ENCODE measurements at places on chromosomes 5 and 9. TPM values are rescaled to one million over a fixed set of nuclear protein-coding genes. Genes with fewer than 3 reads are reported as not detected.
A peak's percentile ranks its signal among the peaks of the same experiment; 100 is the strongest.

The CSF1R gene
- total RNA-seq = 0.44 TPM

DNA sequence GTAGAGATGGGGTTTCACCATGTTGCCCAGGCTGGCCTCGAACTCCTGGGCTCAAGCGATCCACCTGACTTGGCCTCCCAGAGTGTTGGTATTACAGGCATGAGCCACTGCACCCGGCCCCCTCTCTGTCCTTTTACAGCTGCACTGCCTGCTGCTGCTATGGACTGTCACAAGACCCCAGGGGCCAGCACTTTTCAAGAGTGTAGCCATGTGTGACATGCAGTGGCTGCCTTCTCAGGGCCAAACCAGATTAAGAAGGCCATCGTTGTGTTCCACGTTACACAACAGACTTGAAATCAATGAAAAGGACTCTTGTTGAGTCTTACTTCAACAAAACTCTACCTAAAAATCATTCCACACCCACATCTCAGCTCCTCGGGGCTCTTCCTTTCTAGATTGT is 78.9 kb upstream of the ICE1 start:
- H3K36me3 ChIP-seq = no peaks in the 10 kb centered on the region
- no peak for DNase-seq
- no peak overlapping the region for H3K4me3 ChIP-seq
- no peaks in the 10 kb centered on the region for H3K27me3 ChIP-seq
- H3K27ac ChIP-seq = no peak overlapping the region
- H3K4me1 ChIP-seq = no peaks in the 10 kb centered on the region

DNA sequence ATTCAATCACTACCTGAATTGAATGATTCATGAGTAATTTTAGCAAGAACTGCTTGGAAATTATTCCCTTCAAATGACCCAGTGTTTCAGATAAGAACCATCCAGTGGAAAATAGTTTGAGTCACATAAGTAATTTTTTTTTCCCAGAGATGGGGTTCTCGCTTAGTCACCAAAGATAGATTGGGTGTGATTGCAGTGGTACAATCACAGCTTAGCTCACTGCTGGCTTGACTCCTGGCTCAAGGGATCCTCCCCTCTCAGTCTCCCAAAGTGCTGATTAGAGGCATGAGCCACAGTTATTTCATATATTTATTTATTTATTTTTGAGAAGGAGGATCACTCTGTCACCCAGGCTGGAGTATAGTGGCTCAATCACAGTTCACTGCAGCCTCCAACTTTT is 574.5 kb upstream of the ARRDC3 start:
- no peak for DNase-seq
- no peaks in the 10 kb centered on the region for H3K27me3 ChIP-seq
- no peaks in the 10 kb centered on the region for H3K4me1 ChIP-seq
- no peaks in the 10 kb centered on the region for H3K36me3 ChIP-seq
- no peak overlapping the region for H3K4me3 ChIP-seq

- H3K4me1 ChIP-seq = peaks cover 65% of the 10 kb centered on the region
- peak overlapping the region; percentile 80 for H3K27ac ChIP-seq
- peak overlapping the region; percentile 24 for H3K4me3 ChIP-seq
- no peak for DNase-seq
Measured at GRCh38 chr5:65061974-65062353, 293.2 kb downstream of the CWC27 start.

GRCh38 chr5:142821733-142822487 is 51.7 kb downstream of the ARHGAP26 start:
- no peaks in the 10 kb centered on the region for H3K36me3 ChIP-seq
- peaks cover 5% of the 10 kb centered on the region for H3K4me1 ChIP-seq
- no peak overlapping the region for H3K4me3 ChIP-seq
- H3K27me3 ChIP-seq = no peaks in the 10 kb centered on the region
- no peak for DNase-seq
- no peak overlapping the region for H3K27ac ChIP-seq

GRCh38 chr5:94196953-94197352 is 421.5 kb downstream of the KIAA0825 start:
- no peak overlapping the region for H3K27ac ChIP-seq
- peaks cover 5% of the 10 kb centered on the region for H3K27me3 ChIP-seq
- no peak overlapping the region for H3K4me3 ChIP-seq

GRCh38 chr5:147860641-147861025 is 17.9 kb upstream of the SCGB3A2 start:
- H3K27me3 ChIP-seq = no peaks in the 10 kb centered on the region
- H3K36me3 ChIP-seq = no peaks in the 10 kb centered on the region
- H3K4me3 ChIP-seq = no peak overlapping the region
- no peak for DNase-seq
- H3K4me1 ChIP-seq = no peaks in the 10 kb centered on the region

DNA sequence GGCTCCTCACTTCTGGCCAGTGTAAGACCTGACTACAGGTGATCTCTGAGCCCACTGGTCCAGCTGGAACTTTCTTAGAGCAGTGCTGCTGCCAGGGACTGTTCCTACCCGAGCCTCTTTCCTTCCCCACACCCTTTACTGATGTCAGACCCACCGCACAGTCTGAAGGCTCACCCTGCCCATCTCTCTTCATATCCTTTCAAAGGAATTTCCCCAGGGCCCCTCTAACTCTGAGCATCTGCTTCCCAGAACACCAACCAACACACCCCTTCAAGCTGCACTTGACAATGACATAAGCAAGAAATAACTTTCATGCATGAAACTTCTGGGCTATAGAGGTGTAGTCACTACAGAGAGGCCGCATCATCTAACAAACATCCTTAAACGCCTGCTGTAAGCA is 119.6 kb downstream of the GABBR2 start:
- no peak overlapping the region for H3K27ac ChIP-seq
- H3K4me1 ChIP-seq = no peaks in the 10 kb centered on the region
- no peak for DNase-seq
- H3K36me3 ChIP-seq = no peaks in the 10 kb centered on the region
- no peak overlapping the region for H3K4me3 ChIP-seq
- peaks cover 15% of the 10 kb centered on the region for H3K27me3 ChIP-seq

The PRSS3 gene
- not detected for total RNA-seq

DNA sequence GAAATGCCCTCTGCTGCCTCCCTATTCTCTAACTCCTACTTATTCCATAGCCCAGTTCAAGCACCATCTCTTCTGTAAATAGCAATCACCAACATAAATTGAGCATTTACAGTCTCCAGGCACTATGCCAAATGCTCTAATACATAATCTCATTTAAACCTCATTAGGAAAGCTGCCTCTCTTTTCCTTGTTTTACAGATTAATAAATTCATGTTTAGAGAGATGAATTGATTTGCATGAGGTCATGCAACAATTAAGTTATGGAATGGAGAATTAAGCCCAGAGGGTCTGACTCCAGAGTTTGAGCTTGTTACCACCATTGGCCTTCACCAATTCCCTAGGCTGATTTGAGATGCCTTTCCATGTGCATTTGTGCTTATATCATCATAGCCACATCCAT is 23.4 kb upstream of the RFX3 start:
- no peak for DNase-seq
- H3K27me3 ChIP-seq = no peaks in the 10 kb centered on the region
- H3K36me3 ChIP-seq = peaks cover 22% of the 10 kb centered on the region
- H3K27ac ChIP-seq = no peak overlapping the region

DNA sequence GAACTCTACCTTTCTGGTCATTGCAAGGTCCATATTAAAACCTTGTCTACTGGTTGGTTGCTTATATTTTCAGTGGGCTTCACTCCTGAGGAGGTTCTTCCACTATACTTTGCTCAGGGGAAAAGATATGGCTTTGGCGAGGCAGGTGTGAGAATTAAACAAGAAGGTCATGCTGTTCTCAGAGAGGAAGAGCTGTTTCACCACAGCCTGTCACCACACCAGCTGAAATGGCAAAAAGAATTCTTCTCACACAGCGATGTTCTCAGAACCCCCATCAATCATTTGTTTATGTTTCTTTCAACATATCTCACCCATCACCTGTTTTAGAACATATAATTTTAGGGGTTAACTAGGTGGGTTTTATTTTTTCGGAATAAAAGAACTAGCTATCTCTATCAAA is 38.6 kb downstream of the CAPSL start:
- peaks cover 6% of the 10 kb centered on the region for H3K4me1 ChIP-seq
- no peak for DNase-seq
- H3K27me3 ChIP-seq = no peaks in the 10 kb centered on the region
- no peak overlapping the region for H3K27ac ChIP-seq
- no peaks in the 10 kb centered on the region for H3K36me3 ChIP-seq

- H3K4me1 ChIP-seq = peaks cover 58% of the 10 kb centered on the region
- peak overlapping the region; percentile 44 for H3K27ac ChIP-seq
- H3K36me3 ChIP-seq = peaks cover 44% of the 10 kb centered on the region
- H3K27me3 ChIP-seq = no peaks in the 10 kb centered on the region
- H3K4me3 ChIP-seq = no peak overlapping the region
Measured at GRCh38 chr9:124299515-124300090, 41.9 kb downstream of the NEK6 start.

GRCh38 chr5:137195483-137195882 is 303.6 kb downstream of the SPOCK1 start:
- no peaks in the 10 kb centered on the region for H3K27me3 ChIP-seq
- DNase-seq = no peak
- no peak overlapping the region for H3K27ac ChIP-seq
- H3K4me1 ChIP-seq = no peaks in the 10 kb centered on the region
- H3K36me3 ChIP-seq = no peaks in the 10 kb centered on the region

DNA sequence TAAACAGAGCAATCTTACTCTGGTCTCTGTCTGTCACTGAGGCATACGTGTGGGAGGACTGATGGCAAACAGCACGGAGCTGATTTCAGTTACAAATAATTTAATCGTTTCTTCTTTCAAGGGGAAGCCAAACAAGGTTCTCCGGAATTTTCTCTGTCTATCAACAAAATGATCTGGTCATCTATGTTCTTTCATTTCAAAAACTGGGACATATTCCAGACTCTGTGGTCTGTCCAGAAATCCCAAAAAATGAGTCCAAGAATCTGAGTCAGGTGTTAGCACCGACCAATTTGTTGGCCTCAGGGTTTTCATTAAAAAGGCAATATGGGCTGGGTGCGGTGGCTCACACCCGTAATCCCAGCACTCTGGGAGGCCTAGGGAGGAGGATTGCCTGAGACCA is 69.9 kb upstream of the ZNF608 start:
- H3K4me1 ChIP-seq = peaks cover 1% of the 10 kb centered on the region
- DNase-seq = no peak
- H3K27me3 ChIP-seq = no peaks in the 10 kb centered on the region
- no peak overlapping the region for H3K4me3 ChIP-seq

The CRHBP gene
- total RNA-seq = not detected

The NR5A1 gene
- total RNA-seq = not detected

The PTGR1 gene
- total RNA-seq = 0.35 TPM

GRCh38 chr9:14389657-14390056 is 75.7 kb upstream of the NFIB start:
- no peaks in the 10 kb centered on the region for H3K4me1 ChIP-seq
- H3K27ac ChIP-seq = no peak overlapping the region
- no peak overlapping the region for H3K4me3 ChIP-seq

The DDX46 gene
- total RNA-seq = 68.8 TPM

- no peak for DNase-seq
- H3K27me3 ChIP-seq = no peaks in the 10 kb centered on the region
- H3K36me3 ChIP-seq = no peaks in the 10 kb centered on the region
- H3K27ac ChIP-seq = no peak overlapping the region
Measured at GRCh38 chr5:137778772-137779564, 24.8 kb upstream of the HNRNPA0 start.

The PCDH1 gene
- not detected for total RNA-seq

- no peaks in the 10 kb centered on the region for H3K36me3 ChIP-seq
- no peaks in the 10 kb centered on the region for H3K27me3 ChIP-seq
- no peak for DNase-seq
- H3K27ac ChIP-seq = no peak overlapping the region
- H3K4me1 ChIP-seq = peaks cover 10% of the 10 kb centered on the region
- peak overlapping the region; percentile 25 for H3K4me3 ChIP-seq
Measured at GRCh38 chr5:170333161-170333910, 35.8 kb upstream of the LCP2 start.

DNA sequence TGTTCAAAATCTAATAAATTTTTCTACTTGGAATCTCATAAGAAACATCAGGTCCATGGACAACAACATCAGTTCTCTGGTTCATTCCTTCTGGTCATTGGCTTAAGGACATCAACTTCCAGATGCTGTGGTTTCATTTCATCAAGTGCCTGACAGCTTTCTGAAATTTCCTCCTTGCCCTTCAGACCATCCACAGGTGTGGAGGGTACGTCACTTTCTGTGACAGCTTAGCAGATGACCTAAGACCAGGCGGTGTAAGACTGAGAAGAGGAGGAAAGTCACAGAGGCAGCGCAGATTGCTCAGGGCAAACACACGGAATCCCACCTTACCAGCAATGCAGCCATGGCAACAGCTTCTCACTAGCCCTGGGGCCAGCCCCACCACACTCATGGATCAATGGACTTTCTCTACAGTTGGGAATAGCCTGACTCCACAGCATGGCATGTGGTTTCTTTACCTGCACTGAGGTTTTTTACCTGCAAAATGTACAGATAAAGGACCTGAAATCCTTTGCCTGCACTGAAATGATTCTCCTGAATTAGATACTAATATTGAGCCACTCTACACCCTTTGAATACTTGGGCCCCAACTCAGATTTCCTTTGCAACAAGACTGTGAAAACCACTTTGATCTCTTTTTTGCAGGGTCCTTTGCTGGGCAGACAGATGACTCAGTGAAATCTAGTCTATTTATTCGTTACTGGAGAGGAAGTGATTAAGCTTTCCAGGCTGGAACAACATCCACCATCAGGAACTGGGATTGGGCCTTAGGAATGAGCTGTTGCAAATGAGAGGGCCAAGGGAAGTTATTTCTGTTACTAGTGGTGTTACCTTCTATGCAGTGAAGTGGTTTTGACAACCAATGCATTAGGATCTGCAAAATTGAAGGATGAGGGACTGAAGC is 26.9 kb downstream of the TICAM2 start:
- no peak overlapping the region for H3K4me3 ChIP-seq
- no peak for DNase-seq
- peak overlapping the region; percentile 59 for H3K27ac ChIP-seq
- H3K4me1 ChIP-seq = peaks cover 48% of the 10 kb centered on the region
- peaks cover under 1% of the 10 kb centered on the region for H3K36me3 ChIP-seq

- peak overlapping the region; percentile 86 for H3K27ac ChIP-seq
- H3K27me3 ChIP-seq = no peaks in the 10 kb centered on the region
- no peak for DNase-seq
- peaks cover 51% of the 10 kb centered on the region for H3K36me3 ChIP-seq
Measured at GRCh38 chr5:100841358-100842076, 61.6 kb downstream of the ST8SIA4 start.

DNA sequence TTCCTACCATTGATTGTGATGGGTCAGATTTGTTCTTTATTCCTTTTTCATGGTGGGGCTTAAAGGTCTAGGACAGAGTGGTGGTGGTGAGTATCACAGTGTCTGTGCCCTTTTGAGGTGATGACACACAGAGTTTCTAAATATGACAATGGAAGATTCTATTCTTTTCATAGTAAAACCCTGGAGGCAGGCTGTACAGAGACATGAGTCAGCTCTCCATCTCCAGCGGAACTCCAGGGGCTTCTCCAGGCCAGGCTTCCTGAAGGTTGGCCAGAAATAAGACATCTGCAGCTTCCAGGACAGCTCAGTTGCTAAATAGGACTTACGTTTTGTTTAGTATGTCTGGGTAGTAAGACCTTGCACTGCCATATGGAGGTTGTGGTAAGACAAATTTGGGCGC is 229.5 kb downstream of the CD180 start:
- no peaks in the 10 kb centered on the region for H3K4me1 ChIP-seq
- no peaks in the 10 kb centered on the region for H3K27me3 ChIP-seq
- no peak overlapping the region for H3K4me3 ChIP-seq
- no peak for DNase-seq
- no peaks in the 10 kb centered on the region for H3K36me3 ChIP-seq
- no peak overlapping the region for H3K27ac ChIP-seq

GRCh38 chr9:33471361-33471760 is 2.4 kb downstream of the NOL6 start:
- DNase-seq = no peak
- H3K27me3 ChIP-seq = no peaks in the 10 kb centered on the region
- no peak overlapping the region for H3K4me3 ChIP-seq
- H3K36me3 ChIP-seq = peaks cover 64% of the 10 kb centered on the region

Measured in activated B cell treated with CpG ODN at 0.5 μM for 24 hours (primary cell).